Omental fat pad (tissue), 4 donors: ENCODE measurements at places on chromosomes 16 and 17.

- DNase-seq, result no peak
These were observed 7.5 kb downstream of the TPSG1 start for GRCh38 chr16:1217526-1217925.

DNA sequence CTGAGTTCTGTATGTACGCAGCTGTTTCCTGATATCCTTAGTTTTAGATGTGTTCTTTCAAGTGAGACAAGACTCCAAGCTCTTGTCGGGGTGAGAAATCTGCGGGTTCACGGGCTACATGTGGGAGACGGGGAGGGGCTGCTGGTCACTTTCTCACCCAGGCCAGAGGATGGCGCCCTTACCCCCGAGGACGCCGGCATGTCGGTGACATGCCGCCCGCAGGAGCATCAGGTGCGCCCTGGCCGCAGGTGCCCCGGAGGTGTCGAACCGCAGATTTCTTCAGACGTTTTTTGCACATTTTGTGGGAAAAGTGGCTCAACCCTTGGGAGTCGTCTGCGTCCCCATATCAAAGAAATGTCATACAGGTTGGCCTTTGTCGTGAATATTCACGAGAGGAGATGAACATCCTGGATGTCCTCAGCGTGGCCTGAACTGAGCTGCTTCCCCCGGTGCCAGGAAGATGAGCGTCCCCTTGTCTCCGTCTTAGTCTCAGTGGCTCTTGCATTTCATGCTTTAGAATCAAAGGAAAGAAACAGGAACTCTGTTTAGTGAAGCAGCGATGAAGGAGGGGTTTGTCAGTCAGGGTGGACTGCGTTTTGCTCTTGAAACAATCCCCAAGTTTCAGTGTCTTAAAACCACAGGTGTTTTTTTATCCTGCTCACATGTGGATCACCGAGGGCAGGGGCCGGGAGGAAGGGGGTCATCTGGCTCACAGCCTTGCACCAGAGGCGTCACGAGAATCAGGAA is 75.4 kb upstream of the ZNF750 start:
- DNase-seq, result no peak

- DNase-seq, result no peak
These were observed 138.2 kb downstream of the NPIPB5 start for GRCh38 chr16:22648941-22649340.

DNA sequence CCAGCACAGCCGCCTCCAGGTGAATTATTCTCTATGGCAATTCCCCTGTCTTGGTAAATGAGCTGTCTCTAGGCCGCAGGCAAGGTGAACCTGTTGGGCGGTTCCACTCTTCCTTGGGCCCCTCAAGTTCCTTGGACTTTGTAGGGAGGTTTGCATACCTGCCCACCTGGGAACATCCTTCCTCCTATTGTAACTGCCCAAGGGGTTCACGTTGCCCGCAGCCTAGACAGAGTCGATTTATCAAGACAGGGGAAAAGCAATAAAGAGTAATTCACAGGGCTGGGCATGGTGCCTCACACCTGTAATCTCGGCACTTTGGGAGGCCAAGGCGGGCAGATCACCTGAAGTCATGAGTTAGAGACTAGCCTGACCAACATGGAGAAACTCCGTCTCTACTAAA is 122.5 kb downstream of the KCNJ18 start:
- no peak for DNase-seq

GRCh38 chr17:42760652-42761581 is at the start of gene RAMP2:
RAMP2 (plus strand) TSS chr17:42761227; CDS start chr17:42761262, 35 bp downstream.
- DNase-seq, result peak; percentile 22

DNA sequence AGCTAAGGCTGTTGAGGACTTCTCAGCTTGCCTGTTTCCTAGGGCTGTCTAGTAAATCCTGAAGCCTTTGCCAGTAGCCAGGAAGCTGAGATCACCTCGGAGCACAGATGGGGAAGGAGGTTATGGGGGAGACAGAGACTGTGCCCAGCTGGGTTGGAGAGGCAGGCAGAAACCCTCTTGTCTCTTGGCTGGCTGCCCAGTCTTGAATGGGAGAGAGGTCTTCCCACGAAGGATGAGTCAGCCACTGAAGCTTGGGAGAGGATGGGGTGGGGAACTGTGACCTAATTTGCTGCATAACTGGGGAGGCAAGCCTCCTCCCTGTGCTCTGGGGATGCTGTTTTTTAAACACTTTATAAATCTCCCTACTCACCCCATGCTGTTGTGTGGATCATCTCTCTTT is 69.8 kb downstream of the SHISA9 start:
- peak; percentile 23 for DNase-seq

DNA sequence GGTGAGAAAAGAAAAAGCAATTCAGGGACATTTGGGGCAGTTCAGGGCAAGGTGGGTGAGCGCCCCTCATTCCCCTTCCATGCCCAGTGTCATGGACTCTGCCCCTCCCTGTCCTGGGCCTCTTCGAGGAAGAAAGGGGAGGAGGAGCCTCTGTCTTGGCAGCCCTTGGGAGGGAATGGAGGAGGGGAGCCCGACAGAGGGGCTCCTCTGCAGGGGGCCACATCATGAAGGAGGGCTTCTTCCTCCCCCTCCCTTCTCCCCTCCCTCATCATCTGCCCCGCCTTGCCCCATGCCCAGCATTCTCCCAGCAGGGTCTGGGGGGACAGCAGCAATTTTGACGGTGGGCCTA is 33.2 kb upstream of the TAC4 start:
- DNase-seq, result no peak

- DNase-seq, result no peak
These were observed 23.5 kb downstream of the PLD6 start for GRCh38 chr17:17182598-17183136.

DNA sequence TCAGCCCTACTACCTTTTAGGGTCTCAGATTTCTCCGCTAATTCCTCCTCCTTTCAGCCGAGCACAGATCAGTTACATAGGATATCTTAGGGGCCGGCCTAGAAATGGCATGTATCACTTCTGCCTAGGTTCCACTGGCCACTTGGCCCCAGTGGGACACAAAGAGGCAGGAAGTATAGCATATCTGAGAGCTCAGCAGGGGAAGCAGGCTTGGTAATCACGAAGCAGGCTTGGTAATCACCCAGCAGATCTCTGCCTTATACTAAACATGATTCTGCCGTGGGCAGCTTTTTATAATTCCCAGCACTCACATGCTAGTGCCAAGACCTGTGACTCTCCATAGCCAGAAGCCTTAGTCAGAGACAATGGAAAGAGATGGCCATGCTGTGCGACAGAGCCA is 59.6 kb upstream of the CACNG5 start:
- DNase-seq, result no peak

DNA sequence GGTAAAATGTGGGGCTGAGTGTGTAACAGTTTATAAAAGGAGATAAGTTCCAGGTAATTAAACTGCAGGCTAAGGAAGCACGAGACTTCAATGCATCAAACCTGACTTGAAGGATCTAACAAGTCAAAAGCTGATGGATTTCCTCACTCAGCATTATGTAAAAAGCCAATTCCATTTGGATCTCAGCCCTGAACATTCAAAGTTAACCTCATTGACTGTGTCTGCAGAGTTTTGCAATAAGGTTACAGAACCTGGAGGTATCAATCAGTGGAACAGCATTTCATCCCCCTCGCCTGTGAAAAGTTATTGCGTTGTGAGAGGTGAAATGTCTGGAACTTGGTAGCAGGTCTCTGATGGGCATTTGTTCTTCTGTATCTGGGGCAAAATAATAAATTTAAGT is 317.8 kb downstream of the GRIN2A start:
- DNase-seq, result no peak

- DNase-seq, result no peak
These were observed 124.0 kb downstream of the SEC14L1 start for GRCh38 chr17:77264617-77265230.

GRCh38 chr17:48293319-48294019 is 136.5 kb downstream of the SKAP1 start:
- DNase-seq, result no peak

- DNase-seq, result peak; percentile 49
These were observed 5.5 kb upstream of the KIF22 start for GRCh38 chr16:29784901-29785500.

DNA sequence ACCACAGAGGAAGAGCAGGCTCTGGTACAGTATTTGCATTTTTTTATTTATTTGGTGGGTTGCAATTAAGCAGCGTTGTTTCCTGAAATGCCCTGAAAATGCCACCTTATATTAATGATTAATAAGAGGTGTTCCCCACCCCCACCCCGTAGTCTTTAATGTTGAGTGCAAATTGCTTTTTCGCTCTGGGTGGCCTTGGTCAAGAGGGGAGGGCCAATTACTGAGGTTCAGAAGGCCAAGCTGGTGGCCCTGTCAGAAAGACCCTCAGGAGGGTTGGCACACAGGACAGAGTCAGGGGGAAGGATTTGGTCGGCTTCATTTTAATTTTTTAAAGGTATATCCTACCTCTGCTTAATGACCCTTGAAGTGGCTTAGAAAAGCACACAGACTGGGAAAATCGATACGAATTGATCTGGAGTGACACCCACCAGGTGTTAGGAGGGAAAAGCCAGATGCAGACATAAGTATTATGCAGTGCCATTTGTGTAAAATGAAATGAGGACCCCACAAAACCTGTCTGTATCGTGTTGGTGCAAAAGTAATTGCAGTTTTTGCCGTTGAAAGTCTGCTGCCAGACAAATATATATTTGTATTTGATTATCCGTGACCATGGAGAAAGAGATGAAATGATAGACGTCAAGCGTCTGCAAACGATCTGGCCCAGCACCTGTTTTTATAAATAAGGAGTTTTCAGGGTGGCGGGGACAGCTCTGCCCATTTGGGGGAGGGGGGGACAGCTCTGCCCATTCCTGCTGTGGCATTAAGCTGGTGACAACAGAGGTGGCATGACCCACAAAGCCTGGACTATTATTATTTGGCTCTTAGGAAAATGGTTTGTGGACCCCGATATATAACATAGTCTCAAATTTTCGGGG is 143.8 kb upstream of the PLCG2 start:
- no peak for DNase-seq

DNA sequence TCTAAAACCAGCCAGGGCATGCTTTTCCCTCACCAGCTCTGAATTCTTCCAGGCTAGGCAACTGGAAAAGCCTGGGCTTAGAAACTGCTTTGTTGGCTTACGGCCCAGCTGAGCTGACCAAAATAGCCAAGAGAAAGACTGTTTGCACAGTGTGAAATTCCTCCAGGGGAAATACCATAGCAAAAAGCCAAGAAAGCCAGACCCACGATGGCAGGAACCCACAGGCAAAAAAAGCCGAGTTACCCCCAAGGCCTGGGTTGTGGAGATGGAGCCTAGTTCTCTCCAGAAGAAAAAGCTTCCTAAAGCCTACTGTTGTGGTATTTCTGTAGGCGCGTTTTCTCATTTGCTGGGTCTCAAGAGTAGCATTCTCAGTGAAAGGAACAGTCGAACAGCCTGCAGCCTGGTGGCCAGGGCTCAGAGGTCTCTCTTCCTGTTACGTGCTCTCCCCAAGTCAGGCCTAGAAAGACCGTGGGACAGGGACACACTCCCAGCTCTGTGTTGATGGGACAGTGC is 9.2 kb downstream of the SP2 start:
- no peak for DNase-seq

GRCh38 chr16:84973776-84974523 is 37.4 kb downstream of the ZDHHC7 start:
- DNase-seq, result no peak

DNA sequence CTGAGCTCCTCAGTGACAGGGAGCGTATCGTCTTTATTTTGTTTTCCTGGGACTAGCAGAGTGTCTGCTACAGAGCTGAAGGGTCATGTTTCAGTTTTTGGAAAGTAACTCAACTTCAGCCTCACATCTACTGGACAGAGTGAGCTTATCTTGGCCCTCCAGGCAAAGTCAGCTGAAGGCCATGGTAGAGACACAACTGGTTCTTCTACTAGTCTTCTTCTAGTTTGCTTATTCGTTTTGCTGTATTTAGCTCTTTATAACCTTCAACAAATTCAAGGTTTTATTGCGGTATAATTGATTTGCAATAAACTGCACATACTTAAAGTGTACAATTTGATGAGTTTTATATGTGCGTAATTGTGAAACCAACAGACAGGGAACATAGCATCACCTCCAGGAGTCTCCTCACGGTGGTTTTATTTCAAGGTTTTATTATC is 6.1 kb upstream of the PRKCA start:
- no peak for DNase-seq

DNA sequence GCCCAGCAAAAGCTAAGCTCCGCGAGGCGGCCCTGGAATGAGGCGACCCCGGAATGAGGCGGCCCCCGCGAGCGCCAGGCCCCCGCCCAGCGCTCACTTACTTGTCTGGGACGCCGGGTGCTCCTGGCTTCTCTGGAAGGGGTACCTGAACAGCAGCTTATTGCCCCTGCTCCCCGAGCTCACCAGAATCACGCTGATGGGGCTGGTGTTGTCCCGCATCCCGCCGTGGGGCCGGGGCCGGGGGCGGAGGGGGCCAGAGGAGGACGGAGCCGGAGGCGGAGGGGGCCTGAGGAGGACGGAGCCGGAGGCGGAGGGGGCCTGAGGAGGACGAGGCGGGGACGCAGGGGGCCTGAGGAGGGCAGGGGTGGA is 440 bp downstream of the NPRL3 start:
- DNase-seq, result no peak

DNA sequence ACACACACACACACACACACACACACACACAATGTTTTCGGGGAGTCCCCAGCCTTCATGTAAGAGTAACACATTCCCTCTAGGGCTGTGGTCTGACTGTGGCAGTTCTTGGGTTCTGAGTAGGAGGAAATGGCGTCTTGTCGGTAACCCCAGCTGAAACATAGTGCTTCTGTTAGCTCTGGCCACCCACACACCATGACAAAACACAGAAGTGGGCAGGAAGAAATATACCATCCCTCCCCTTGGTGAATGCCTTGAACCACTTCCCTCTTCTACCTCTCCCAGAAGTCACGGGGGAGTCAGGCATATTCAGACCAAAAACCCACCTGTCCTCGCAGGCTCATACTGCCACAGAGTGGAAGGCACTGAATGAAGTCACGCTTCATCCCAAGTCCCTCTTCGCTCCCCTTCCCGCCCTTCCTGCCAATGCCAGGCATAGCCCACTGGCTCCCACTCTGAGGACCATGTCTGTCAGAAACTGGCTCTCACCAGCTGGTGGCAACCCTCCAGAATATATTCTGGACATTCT is 11.5 kb downstream of the SLC35B1 start:
- DNase-seq, result no peak

GRCh38 chr16:89324056-89325010 is 106.8 kb downstream of the ZNF778 start:
- no peak for DNase-seq

- DNase-seq, result no peak
These were observed 1.0 kb downstream of the TELO2 start for GRCh38 chr16:1494129-1494640.

- DNase-seq, result no peak
These were observed 27.2 kb upstream of the VAT1L start for GRCh38 chr16:77761204-77761603.

GRCh38 chr16:15440852-15441251 is 6.5 kb downstream of the BMERB1 start:
- no peak for DNase-seq

DNA sequence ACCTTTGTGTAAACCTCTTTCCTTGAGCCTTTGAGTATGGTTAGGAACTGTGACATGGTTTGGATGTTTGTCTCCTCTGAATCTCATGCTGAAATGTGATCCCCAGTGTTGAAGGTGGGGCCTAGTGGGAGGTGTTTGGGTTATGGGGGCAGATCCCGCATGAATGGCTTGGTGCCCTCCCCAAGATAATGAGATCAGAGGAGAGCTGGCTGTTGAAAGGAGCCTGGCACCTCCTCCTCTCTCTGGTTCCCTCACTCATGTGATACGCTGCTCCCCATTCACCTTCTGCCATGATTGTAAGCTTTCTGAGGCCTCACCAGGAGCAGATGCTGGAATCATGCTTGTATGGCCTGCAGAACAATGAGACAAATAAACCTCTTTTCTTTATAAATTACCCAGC is 1110.2 kb downstream of the CDH11 start:
- no peak for DNase-seq
